ENCODE measurements at places on chromosomes 3 and 15.
A peak's percentile ranks its signal among the peaks of the same experiment; 100 is the strongest.

DNA sequence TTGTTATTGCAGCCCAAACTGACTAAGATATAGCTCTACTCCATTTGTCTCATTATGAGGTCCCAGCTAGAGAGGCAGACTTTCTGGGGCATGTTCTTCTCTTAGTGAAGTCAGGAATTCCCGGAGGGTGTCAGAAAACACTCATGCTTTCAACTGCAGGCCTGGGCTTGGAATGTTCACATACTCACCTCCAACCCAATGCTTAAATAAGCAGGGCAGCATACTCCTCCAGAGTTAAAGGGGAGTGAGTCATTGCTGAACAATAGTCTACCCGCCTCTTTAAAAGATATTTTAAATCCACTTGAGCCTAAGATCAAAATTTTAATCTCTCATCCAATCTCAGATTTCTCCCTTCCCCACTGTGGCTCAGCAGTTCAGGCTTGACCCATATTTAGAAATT lies 167.8 kb upstream of the DPH6 start:
- DNase-seq = no peak

GRCh38 chr3:4738737-4739274 lies 240.4 kb upstream of the BHLHE40 start:
- DNase-seq = no peak

- no peak for DNase-seq
Observed at GRCh38 chr15:59360896-59361295, 11.8 kb downstream of the MYO1E start.

DNA sequence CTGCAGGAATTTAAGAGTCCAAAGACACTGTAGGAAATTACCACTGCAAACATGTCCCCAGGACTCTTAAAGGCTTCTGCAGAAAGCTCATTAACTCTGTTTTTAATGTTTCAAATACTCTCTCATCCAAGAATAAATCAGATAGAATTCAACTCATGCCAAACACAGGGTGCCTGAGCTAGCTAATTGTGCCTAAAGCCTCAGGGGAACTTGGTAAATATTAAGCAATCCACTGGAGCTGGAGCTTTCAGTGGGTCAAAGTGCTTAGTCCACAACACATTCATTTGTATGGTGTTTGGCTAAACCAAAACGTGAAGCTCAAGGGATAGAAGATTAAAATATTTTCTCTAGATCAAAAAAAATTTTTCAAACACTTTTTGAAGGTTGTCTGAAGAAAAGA lies 131.4 kb downstream of the THRB start:
- no peak for DNase-seq

DNA sequence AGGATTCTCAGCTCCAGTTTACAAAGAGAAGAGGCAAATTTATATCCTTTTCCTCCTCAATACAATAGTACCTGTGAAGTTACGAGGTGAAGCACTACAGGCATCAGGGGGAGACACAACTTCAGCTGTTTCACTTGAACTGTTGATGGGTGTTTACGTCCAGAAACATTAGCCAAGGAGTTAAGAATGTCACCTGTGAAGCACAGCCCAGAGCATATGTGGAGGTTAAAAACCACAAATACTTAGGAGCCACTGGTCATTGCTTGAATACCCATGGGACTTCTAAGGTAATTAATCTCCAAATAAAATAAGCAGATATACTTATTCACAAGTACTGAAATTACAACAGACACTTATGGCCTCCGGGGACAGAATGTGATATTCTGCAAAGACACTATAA lies 246.5 kb downstream of the ULK4 start:
- DNase-seq = no peak

- no peak for DNase-seq
Observed at GRCh38 chr3:146968204-146968651, 363.1 kb upstream of the PLSCR5 start.

- no peak for DNase-seq
Observed at GRCh38 chr3:41893977-41894376, 67.9 kb downstream of the ULK4 start.

DNA sequence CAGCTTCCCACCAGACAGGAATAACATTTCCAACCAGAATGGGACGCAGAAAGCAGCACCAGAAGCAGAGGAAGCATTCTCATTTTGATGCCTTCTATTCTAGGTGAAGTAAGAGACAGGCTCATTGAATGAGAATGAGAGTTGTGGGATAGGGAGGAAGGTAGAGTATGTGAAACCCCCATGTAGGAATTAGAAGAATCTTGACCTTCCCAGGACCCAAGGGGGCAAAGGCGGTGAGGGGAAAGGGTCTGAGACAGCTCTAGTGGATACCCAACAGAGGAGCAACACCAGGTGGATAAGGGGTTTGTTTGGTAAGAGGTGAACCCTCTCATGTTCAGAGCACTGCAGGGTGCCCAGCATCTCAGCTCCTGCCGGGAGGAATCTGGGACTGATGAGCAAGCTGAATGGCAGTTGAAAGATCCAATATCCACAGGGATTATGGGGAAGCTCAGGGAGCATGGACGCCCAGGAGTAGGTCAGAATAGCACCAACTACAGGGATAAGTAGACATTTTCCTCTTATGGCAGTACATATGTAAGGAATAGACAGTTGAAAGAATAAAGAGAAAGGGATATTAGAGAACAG lies 77.0 kb downstream of the PLCL2 start:
- DNase-seq = no peak

DNA sequence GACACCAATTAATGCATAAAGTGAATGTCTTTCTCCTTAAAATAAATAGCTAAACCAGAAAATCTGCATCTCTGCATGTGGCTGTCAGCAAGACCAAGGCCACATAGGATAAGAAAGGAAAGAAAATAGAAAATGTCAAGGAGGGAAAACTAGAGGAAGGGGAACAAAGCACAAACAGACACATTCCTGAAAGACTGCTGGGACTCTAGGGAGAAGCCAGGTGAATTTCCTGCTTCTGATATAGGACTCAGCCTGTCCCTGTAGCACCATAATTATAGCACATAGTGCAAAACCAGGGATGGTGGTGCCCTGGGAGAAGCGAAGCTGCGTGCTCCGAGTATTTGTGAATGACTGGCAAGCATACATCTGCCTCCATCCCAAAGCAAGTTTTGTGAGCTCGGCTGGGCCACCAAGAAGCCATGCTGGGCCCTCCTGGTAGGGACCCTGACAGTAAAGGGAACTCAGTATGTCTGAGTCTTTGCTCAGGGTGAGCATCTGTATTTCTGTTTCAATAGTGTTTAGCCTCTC lies 14.2 kb downstream of the FSTL1 start:
- DNase-seq = no peak

GRCh38 chr3:186167646-186168395 lies 58.9 kb upstream of the ETV5 start:
- no peak for DNase-seq

DNA sequence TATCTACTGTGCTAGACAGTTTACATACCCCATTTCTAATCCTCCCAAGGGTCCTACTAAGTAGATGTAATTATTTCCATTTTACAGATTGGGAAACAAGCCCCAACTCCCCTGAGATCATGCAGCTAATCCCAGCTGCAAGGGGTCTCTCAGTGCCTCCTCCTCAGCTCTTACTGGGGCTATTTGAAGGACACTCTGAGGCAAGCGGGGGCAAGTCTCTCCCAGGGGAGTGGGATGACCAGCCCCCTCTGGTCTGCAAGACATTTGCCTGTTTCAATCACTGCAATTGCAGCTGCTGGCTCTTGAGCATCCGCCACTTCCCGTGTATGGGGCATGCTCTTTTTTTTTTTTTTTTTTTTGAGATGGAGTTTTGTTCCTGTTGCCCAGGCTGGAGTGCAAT lies 11.4 kb downstream of the LAMP3 start:
- DNase-seq = no peak

DNA sequence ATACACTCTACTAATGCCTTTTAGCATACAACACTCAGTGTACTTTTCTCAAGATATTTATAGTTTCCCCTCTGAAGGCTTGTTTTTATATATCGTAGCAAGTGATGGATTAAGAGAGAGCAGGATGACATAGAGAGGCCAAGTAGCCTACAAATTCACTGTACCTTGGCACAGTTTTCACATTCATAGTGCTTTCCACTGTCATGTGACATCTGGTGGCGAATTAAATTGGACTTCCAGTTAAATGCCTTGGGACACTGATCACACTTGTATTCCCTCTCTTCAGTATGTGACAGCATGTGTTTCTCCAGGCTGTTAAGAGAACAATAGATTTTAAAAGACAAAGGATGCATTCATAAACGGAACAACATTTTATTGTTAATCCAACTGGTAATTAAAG lies 541.1 kb downstream of the MECOM start:
- no peak for DNase-seq

DNA sequence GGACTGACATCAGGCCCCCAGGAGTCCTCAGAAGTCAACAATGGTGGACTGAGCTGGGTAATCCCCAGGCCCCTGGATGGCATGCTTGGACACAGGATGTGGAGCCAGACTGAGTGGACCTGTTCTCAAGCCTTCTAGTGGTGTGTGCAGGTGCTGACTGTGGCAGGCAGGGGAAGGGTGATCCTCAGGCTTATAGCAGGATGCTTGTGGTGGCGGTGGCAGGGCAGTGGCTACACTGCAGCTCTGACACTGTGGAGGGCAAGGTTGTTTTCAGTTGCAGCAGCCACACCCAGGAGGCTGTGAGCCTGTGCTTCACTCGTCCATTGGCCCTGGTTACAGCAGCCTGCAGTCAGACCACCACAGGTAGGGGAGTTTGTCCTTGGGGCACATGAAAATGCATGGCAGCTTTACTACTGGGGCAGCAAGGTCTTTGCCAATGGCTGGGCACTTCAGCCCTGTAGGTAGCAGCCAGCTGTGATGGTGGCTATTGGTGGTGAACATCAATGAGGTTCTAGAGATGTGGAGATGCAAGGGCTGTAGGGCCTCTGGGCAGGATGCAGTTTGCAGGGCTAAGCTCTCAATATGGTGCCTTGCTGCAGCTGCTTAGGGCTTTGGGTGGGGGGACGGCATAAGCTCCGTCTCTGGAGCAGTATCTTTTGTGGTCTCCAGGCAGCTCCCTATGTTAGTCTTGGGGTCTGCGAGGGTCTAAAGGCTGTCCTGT lies 17.5 kb upstream of the MYO5A start:
- no peak for DNase-seq

GRCh38 chr3:21405671-21406667 lies 345.0 kb downstream of the ZNF385D start:
- no peak for DNase-seq

DNA sequence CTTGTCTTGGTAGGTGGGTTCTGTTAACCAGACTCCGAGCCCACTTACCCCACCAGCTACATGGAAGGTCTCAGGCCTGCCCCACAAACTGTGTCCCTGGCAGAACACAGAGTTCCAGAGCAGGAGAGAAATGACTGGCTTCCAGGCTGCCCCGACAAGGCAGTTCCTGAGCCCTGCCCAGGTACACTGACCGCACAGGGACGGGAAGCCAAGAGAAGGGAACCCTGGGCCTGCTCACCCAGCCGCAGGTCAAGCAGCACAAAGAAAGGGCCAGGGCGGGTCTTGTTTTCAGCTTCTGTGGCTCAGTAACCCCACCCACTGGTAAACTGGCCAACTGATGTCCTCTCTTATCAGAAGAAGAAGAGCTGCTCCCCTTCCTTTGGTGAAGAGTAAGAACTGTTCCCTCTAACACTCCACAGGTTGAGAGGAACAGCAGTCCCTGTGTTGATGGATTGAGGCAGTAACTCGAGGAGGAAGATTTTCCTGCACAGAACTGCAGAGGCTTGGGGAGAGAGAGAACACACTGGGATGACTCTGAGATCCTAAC lies 68.4 kb downstream of the CRTC3 start:
- DNase-seq = no peak

- DNase-seq = peak; percentile 78
Observed at GRCh38 chr3:50347187-50347813, 1.8 kb upstream of the ZMYND10 start.

- no peak for DNase-seq
Observed at GRCh38 chr3:99471353-99472323, 166.8 kb upstream of the COL8A1 start.

- no peak for DNase-seq
Observed at GRCh38 chr3:66425576-66426114, 75.2 kb downstream of the LRIG1 start.

GRCh38 chr3:45983770-45984169 lies 11.9 kb downstream of the FYCO1 start:
- no peak for DNase-seq

DNA sequence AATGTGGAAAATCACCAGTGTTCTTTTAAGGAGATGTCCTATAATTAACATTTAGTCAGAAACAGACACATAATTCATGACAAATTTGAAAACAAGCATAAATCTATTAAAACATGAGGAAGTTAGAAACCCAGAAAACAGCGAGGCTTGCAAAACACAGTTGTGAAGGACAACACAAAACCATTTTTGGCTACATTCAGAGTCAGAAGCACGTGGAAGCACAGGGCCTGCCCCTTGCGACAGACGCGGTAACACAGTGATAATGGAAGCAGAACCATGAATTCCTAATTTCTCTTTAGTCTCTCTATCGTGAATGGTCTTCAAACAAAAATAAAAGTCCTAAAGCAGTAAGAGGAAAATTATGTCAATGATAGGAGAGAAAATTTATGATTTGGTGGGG lies 12.2 kb downstream of the NCEH1 start:
- DNase-seq = no peak

DNA sequence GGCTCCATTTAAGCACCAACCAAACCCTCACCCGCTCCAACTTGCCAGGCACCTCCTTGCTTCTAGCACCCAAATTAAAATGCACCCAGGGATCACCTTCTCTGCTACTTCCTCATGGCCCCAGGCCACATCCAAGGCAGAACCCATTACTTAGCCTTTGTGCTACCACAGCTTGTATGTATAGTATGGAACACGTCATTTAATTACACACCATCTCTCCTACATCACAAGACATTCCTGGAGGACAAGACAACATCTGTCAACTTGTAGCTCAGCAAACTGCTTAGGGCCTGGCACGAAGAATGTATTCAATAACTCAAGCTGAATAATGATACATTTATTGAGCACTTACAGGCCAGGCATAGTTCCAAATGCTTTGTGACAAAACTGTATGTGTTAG lies 23.3 kb downstream of the ZDHHC3 start:
- no peak for DNase-seq

- peak; percentile 39 for DNase-seq
Observed at GRCh38 chr3:9715764-9716437, 12.3 kb downstream of the CPNE9 start.

DNA sequence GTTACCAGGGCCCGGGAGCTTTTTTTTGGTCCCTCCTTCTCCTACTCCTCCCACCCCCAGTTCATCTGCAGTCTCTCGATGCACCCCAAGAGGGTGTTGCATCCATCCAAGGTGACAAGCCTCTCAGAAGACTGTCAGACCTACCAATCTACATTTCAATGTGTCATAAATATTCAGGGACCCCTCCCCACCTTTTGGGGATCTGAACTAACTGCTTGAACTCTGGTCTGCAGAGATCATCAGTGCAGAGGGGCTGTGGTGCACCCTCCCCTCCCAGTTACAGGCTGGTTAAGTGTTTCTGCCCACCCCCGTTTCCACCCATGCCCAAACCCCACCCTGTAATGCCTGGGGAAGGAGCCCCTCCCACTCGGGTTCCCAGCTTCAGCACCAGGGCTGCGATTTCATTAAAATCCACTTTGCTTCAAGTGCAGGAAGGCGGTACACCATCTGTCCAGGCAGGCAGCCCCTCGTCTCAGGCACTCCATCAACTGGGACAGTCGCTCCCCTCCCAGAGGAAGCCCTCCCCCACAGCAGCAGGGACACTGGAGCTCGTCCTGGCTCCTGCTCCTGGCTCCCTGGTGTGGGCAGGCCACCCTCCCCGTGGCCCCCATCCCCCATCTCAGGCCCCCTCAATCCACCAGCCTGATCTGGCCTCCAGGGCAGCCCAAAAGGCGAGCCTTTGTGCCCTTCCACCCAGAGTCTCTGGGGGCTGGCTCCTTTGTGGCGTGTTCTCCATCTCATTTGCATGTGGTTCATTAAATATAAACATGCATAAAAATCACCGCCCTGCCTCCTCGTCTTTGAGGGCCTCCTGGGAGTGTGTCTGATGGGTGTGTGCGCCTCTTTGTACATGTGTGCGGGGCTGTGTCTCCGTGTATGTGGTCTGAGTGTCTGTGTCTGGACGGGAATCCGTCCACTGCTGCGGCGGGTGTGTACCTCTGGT lies 32.3 kb downstream of the RNU5B-1 start:
- DNase-seq = no peak

Measured in activated naive CD4-positive, alpha-beta T cell treated with anti-CD3 and anti-CD28 coated beads, Interleukin-2, amount 50 U/mL, for 16 hours (primary cell).